ENCODE measurements at places on chromosomes 5 and 9.

DNA sequence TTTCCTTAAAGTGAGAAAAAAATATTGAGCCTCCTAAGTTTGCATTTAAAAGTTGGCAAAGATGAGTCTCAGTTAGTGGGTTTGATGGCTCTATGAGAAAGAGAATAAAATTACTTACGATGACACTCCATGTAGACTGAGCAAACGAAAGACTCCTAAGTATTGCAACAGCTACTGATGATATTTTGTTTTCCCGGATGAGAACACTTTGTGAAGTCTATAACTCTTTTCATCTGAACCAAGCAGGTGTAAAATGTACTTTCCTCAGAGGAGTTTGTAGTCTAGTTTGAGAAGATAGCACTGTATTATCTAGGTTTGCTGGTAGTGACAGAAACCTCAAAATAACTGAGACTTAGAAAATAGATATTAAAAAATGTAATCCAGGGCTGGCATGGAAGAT is 1.7 kb upstream of the ITK start:
- DNase-seq, result no peak

DNA sequence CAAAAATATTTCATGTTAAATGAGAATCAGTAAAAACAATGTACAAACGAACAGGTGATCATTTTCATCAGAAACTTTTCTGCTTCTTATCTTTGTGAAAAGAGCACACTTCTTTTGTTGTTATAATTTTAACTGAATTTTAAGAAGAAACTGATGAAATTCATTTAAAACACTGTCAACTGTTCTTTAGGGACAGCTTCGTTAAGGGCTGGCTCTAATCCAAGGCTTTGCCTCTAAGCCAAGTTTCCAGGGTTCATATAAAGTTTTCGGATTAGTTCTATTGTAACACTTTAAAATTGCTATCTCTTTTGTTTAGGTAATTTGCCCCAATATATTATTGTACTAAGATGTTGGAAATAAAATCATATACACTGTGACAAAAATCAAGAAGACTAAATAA is 559.2 kb downstream of the TUSC1 start:
- no peak for DNase-seq

- DNase-seq, result no peak
These were observed 380.8 kb upstream of the RFX3 start for GRCh38 chr9:3906437-3907213.

DNA sequence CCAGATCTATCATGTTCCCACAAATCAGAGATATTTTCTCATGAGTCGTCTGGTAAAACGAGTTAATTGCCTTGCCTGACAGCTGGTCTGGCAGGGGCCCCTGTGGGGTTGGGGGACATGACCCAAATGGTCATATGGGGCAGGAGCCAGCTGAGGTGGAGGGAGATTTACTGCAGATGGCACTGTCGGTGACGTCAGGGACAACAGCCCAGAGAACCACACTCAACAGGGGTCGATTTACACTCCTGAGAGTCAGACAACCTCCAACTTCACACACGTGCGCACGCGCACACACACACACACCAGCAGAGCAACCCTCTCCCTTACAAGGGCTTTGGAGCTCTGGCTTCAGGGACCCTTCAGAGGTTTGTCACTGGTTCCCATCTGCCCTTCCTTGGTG is 23.4 kb upstream of the GABRP start:
- DNase-seq, result no peak

DNA sequence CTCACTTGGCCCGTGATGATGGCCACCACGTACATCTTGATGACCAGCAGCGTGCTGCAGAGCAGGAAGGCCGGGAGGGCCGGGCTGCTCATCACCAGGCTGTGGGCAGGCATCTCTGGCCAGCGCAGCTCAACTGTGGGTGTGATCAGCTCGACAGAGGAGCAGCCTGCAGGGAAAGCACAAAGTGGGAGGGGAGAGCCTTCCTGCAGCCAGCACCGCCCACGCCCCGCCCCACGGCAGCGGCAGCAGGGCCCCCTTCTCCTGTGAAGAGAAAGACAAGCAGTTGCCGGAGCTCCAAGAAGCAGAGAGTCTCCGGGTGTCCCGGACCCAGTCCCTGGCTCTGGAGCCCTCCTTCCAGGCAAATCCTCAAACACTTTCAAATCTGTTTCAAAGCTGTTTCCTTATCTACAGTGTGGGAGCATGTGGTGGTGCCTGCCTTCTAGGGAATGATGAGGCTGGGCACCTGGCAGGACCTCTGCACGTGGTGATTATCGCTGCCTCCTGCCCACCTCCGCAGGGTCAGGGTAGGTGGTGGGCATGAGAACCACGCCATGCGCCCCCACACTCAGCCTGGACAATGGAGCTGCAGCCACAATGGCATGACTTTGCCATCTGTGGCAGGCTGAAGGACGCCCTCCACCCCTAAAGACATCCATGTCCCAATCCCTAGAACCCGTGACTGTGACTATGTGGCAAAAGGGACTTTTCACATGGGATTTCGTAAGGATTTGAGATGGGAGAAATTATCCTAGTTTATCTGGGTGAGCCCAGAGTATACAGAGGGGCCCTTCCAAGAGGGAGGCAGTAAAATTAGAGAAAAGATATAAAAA is at the start of gene PTGES:
PTGES (minus strand) TSS at position 143 of the 830 bp plus-strand sequence; CDS start at position 113, 30 bp downstream.
- no peak for DNase-seq

DNA sequence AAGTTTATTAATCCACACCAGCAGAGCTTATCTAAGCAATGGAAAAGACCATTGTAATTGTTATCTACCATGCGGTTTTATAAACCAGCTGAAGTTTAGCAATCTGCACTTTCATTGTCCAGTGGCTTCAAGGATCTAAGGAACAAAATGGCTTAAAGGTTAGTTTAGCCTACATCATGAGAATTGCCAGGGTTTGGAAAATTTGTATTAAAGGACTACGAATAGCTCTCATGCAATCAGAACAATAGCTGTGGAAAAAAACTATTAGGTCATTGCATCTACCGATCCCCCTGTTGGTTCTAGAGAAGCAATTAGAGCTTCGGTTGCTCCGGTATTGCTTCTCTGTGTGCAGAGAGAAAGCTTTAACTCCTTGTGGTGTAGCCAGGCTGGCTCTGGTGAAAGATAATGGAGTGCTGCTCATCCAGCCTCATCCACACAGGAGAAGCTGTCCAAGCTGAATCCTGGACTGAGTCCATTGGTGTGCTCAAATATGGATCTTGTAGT is 86.3 kb upstream of the SLC12A2 start:
- peak; percentile 18 for DNase-seq

DNA sequence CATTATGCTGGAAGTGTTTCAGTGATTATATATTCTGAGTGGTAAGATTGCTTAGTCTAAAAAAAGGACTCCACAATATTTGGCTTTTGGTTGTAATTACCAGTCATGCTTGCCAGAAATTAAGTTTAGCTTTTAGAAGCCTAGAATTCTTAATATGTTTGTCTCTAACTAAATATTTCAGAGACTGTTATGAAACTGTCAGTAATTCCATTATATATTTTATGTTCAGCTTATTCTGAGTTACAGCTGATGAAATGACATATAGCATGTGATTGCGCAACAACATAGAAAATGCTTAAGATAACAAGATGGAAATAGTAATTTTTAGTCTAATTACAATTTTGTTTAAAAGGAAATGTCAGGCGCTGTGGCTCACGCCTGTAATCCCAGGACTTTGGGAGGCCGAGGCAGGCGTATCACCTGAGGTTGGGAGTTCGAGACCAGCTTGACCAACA is 44.2 kb downstream of the KIAA1958 start:
- DNase-seq, result no peak

DNA sequence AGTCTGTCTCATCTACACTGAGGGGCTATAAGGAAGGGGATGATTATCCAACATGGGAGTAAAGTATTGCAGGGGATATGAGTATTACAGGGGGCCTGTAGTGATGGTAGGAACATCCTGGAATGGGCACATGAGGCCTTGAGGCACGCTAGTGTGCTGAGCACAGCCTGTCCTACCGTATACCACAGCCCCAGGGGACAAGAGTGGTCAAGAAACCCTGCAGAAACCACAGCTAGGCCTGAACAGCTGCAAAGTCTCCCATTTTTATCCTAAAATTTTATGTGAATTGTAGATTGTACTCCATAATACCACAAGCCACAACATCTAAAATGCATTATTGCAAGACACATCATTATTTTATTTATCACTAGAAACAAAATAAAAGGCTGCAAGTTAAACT is 136.3 kb upstream of the ASTN2 start:
- DNase-seq, result no peak

GRCh38 chr9:100083448-100084127 is 15.2 kb downstream of the ERP44 start:
- DNase-seq, result no peak
